Renal cortex interstitium (tissue), 15 donors: ENCODE measurements at places on chromosomes 7 and 10. TPM values are rescaled to one million over a fixed set of nuclear protein-coding genes. Genes with fewer than 3 reads are reported as not detected.

The SLC13A1 gene
- polyA plus RNA-seq, result 26.2 TPM

The CREB5 gene
- polyA plus RNA-seq, result 15.8 TPM

The ANLN gene
- polyA plus RNA-seq, result 20.6 TPM

The NACAD gene
- polyA plus RNA-seq, result 9.3 TPM

The TMEM196 gene
- not detected for polyA plus RNA-seq

The SPDYE11 gene
- polyA plus RNA-seq, result 0.47 TPM

The GRID1 gene
- polyA plus RNA-seq, result 1.6 TPM

The LRRC4 gene
- polyA plus RNA-seq, result 9.2 TPM

The CRYGN gene
- 3.6 TPM for polyA plus RNA-seq

The CDK1 gene
- 72.9 TPM for polyA plus RNA-seq

The CCDC136 gene
- polyA plus RNA-seq, result 16.1 TPM

The C10orf95 gene
- 1.3 TPM for polyA plus RNA-seq

The ITPRID1 gene
- polyA plus RNA-seq, result not detected

The C7orf33 gene
- polyA plus RNA-seq, result not detected

The CACNA2D1 gene
- 30.7 TPM for polyA plus RNA-seq

The ARID5B gene
- 45.5 TPM for polyA plus RNA-seq

The BMPR1A gene
- 78.6 TPM for polyA plus RNA-seq

The INHBA gene
- polyA plus RNA-seq, result 4.3 TPM
